ENCODE measurements at places on chromosomes 12 and 14.
A peak's percentile ranks its signal among the peaks of the same experiment; 100 is the strongest.

GRCh38 chr14:34277191-34277590 lies 184.8 kb downstream of the SPTSSA start:
- no peak for DNase-seq

DNA sequence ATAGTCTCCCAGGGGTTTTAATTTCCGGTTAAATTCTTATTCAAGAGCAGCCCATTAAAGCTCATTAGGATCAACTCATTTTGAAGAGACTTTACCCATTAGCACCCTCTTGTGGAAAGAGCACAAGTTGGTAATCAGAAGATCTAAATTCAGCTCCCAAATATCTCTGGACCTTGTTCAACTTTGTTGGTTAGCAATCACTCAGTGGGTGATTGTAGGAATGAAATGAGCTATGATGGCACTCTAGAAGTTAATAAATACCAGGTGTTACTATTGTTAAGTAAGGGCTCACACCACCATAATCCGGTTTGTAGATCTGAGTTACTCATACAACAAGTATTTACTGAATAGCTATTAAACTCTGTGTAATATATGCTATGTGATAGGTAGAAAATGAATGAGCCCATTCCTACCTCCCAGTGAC lies 42.9 kb downstream of the TRIP11 start:
- DNase-seq: no peak

- no peak for DNase-seq
These were observed 24.7 kb upstream of the ADIPOR2 start for GRCh38 chr12:1666215-1666614.

GRCh38 chr14:55107766-55108554 lies 21.1 kb upstream of the LGALS3 start:
- DNase-seq: peak; percentile 70

DNA sequence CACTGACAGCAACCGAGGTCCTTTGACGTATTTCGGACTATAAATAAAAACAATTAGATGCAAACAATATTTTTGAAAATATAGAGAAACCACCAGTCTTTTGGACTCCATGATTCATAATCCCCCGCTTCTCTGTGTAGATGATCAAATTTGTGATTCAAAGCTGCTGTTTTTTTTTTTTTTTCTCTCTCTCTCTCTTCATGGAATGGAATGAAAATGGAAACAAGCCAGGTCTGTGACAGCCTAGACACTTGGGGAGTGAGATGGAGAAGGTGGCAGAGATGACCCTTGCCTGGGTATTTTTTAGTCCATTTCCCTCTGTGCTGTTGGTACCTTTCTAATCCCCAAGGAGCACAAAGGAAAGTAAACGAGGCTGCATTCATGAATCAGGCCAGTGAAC lies 248.5 kb downstream of the GLT1D1 start:
- DNase-seq: no peak

- no peak for DNase-seq
These were observed 30.1 kb upstream of the ZFP36L1 start for GRCh38 chr14:68822926-68823325.

DNA sequence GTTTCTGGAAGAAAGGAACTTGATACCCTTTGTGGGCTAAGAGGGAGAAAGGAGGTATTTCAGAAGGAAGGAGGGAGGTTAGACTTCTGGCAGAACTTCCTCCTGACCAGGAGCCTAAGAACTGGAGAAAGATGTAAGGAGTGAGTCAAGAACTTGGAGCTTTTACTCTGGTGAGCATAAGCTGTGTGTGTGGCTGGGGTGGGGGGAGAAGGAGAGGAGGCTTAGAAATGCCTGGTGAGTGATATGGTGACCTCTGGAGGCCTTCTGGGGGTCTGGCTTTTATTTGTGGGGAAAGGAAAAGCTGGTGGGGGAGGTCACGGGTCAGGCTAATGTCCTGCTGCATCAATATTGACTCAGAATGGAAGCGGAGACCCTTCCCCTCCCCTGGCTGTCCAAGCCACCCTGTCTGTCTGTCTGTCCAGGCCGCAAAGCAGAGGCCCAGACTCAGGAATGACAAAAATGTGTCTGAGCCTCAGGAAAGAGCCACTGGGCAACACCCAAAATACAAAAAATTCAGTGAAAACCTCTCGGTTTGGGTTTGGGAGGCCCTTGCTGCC lies 4.8 kb downstream of the LRP1 start:
- DNase-seq: no peak

DNA sequence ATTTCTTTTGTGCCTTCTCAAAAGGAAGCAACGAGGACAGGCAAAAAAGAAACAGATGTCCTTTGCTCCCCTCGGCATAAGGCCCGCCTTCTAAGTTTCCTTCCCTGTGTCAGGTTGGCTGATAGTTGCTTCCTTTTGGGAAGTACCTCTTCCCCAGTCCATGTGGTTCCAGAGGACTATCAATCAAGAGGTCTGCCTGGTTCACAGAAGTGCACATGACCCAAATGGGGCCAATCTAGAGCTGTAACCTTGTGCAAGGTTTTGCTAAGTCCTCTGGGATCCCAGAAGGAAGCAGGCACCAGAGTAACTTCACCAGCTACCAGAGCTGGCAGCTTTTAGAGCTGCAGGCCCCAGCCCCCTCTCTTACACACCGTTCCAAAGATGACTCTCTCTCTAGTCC lies 42.6 kb downstream of the TMEM63C start:
- DNase-seq: no peak

DNA sequence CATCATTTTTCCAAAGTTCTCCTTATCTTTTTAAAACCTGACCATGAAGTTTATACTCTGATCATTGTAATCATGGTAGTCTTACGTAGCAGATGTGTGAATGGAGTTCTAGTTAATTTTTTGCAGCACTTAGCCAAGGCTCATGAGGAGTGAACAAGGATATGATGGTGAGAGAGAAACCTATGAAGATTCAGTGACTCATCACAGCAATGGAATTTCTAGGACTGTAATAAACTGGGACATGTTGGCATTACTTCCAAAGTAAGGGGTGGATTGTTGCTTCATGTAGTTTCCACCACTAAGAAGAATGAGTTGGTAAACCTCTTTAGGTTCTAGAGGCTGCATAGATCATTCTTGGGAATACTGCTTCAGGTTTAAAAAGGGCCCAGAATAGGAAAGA lies 102.7 kb downstream of the LRRIQ1 start:
- DNase-seq: no peak

GRCh38 chr12:46659824-46660223 lies 166.0 kb downstream of the SLC38A4 start:
- no peak for DNase-seq

GRCh38 chr12:110564471-110564991 lies 18.6 kb downstream of the PPTC7 start:
- no peak for DNase-seq

GRCh38 chr12:69073035-69073434 lies 140.1 kb upstream of the CPM start:
- DNase-seq: no peak

DNA sequence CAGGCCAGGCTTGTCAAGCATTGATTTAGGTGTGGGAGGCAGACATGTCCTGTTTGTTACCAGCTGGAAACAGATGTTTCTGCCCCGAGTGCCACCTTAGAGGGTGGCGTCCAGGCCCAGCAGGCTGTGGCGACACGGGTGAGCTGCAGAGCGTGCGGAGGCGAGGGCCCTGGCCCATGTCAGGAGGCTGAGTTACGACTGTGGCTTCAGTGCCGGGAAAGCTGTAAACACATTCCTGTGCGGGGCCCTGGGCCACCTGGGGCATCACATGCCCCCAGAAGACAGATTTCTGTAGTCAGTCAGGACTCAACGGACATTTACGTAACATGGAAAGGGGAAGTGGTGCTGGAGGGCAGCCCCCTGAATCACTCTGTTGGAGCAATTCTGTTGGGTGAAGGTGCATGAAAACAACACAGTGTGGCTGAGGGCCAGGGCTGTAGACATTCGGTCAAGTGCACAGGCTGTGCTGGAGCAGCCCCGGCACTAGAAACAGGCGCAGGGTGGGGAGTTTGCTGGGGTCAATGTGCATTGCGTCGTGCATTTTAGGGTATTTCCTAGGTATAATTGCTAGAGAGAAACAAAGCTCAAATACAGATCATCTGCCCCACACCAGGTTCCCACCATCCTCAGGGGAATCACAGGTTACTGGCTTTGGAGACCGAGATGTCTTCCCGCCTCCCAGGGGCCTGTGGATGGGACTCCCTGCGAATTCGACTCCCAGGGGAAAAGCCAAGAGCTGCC lies 291.8 kb downstream of the TMEM121 start:
- no peak for DNase-seq

- no peak for DNase-seq
These were observed 28.3 kb downstream of the CHGA start for GRCh38 chr14:92951261-92951660.

- DNase-seq: no peak
These were observed 4.1 kb downstream of the RAP1B start for GRCh38 chr12:68614769-68615168.

DNA sequence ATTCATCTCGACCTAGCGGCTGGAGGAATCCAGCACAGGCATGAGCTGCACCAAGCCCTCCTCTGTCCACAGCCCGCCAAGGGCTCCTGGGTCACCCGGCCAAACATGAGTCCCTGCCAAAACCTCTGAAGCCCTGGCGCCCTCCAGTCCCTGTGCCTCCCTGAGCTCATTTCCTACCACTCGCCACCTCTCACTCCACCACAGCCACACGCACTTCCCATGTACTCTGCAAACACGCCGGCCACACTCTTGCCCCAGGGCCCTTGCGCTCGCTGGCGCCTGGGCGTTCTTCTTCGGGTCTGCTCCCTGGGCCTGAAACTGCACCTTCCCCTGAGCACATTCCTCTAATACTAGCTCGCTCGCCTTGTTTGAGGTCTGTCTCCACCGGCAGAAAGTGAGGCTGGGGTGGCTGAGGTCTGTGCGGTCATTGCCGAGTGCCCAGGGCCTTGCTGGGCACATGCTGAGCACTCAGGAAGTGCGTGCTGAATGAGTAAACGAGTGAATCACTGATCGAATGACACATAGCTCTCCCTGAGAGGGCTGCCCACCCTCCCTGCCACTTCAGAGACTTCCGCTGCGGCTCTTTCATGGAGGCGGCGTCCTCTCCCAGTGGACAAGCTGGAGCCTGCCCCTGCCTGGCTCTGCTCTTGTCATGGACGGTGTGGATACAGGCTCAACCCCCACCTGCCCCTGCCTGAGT lies 33.7 kb upstream of the DLK1 start:
- peak; percentile 75 for DNase-seq

DNA sequence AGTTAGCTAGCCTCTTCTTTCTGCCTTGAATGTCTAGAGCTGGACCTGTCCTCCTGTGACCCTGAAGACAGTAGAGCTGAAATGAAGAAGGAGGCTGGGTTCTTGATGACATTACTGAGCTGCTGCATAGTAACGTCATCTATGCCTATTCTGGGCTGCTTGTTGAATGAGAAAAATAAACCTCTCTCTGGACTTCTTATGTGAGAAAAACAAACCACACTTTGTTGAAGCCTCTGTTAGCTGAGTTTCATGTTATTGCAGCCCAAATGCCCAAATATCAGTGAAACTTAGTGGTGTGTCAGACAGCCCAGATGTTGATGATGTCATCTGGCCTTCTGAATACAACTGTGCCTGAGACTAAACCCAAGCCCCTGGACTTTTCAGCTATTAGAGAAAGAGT lies 67.0 kb upstream of the MAX start:
- no peak for DNase-seq

DNA sequence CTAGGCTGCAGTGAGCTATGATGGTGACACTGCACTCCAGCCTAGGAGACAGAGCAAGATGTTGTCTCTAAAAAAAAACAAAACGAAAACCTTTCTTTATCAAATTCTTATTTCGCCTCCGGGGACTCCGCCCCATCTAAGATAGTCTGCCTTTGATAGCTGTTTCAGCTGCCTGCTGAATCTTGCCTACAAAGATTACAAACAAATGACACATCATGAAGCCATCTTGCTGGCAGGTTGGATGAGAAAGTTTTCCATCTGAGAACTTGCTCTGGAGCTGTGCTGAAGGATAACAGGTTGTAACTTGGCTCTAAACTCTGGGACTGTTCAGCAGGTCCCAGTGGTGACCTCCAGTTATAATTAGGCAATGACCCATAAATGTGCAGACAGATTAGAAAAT lies 41.8 kb upstream of the AEBP2 start:
- no peak for DNase-seq

GRCh38 chr14:71536015-71536740 lies 396.1 kb upstream of the RGS6 start:
- no peak for DNase-seq

GRCh38 chr12:67818459-67818903 lies 169.9 kb downstream of the DYRK2 start:
- DNase-seq: no peak

DNA sequence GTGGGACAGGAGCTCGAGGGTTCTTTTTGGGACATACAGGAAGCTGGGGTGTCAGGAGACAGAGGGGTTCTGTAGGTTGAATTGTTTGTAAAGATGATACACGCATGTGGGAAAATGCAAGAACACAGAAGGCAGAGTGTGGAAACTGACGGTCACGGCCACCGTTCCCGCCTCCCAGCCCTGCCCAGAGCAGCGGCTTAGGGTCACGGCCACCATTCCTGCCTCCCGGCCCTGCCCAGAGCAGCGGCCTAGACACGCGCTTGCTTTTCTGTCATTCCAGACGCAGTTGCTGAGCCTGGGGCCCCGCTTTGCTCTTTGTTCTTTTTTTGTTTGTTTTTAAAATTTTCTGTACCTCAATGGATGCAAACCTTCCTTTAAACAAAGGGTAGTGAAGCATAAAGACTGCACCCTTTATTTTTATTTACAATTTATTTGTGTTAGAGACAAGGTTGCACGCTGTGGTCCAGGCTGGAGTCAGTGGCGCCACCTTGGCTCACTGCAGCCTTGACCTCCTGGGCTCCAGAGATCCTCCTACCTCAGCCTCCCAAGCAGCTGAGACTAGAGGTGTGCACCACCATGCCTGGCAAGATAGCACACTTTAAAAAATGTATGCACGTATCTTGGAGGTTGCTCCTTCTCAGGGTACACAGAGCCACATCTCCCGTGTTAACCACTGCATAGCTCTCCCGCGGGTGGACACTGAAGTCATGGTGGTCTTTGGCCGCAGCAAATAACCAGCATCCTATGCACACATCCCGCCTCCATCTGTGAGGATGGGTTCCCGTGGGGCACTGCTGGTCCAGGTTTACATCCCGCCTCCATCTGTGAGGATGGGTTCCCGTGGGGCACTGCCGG lies 142.3 kb downstream of the ADGRD1 start:
- no peak for DNase-seq
